Epithelial cell of prostate (primary cell): ENCODE measurements at places on chromosomes 3 and 15.

GRCh38 chr15:99537344-99537743, 28.4 kb upstream of the MEF2A start:
- no peak for DNase-seq

DNA sequence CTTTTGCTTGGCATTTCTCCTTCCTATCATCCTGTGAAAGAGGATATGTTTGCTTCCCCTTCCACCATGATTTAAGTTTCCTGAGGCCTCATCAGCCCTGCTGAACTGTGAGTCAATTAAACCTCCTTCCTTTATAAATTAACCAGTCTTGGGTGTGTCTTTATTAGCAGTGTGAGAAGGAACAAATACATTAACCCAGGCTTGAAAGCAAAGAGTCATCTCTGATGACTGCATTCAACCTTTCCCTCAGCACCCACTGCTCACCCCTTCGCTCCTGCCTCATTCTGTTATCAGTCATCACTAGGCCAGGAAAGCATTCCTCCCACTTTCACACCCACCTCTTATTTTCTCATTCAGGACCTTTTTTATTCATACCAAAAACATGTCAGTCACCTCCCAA, 59.6 kb upstream of the CASR start:
- DNase-seq = peak; percentile 31

- no peak for DNase-seq
Observed at GRCh38 chr3:193795062-193795690, 202.2 kb downstream of the OPA1 start.

GRCh38 chr15:96947296-96948229, 617.1 kb downstream of the NR2F2 start:
- DNase-seq = no peak
